Lung (tissue), 17 donors: ENCODE measurements at places on chromosomes 11 and 22.
A peak's percentile ranks its signal among the peaks of the same experiment; 100 is the strongest.

DNA sequence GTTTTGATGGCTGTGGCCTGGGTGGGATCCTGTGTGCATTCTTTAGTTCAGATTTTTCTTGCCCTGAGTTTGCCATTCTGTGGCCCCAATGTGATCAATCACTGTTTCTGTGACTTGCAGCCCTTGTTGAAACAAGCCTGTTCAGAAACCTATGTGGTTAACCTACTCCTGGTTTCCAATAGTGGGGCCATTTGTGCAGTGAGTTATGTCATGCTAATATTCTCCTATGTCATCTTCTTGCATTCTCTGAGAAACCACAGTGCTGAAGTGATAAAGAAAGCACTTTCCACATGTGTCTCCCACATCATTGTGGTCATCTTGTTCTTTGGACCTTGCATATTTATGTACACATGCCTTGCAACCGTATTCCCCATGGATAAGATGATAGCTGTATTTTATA lies 620 bp downstream of the OR4C16 start:
- no peak for DNase-seq

DNA sequence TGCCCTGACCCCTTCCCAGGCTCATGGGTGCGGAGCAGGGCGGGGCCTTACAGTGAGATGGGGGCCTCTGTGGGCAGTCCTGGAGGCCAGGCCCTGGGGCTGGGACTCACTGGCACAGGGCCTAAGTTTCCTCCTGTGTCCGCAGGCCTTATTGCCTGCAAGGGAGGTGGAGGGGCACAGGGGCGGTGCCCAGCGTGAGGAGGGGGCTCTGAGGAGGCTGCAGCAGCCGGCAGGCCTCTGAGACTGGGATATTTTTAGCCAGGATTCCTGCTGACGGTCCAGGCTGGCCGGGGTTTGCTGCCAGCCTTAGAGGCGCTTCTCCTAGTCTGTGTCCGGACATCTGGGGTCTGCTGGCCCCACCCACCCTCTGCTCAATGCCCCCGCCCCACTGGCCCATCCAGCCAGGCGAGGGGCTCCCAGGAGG lies 5.7 kb upstream of the RTN4R start:
- DNase-seq: peak; percentile 71

DNA sequence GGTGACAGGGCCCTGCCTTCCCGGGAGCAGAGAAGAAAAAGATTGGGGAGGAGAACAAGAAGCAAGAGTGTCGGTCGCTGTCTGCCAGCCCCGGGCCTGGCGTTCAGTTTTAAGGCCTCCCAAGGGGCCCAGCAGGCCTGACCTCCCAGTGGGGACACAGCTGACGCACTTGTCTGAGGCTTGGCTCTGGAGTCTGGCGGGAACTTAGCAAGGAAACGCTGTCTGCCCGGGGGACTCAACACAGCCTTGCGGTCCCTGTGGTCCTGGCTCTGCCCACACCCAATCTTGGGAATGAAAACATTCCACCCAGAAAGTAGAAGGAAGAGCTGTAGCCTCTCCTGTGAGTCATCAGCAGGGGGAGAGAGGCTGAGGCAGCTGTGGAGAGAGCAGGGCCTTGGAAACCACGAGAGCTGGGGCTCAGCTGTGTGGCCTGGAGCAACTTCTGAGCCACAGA lies 54.4 kb downstream of the TRAF6 start:
- peak; percentile 72 for DNase-seq

DNA sequence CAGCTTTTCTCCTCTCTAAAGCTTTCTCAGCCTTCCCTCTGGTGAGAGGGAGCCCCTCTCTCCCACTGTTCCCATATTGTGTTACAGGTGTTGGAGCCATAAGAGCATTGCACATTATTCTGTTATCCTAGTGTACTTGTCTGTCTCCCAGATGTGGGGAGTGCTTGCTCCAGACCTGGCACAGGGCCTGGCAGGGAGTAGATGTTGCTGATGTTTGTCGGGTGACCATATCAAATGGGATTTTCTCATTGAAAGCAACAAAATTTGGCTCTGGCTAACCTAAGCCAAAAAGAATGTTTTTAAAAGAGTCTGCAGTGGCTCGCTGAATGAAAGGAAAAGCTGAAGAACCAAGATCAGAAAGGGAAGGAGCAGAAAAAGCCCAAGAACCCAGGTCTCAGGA lies 41.1 kb downstream of the CYB5R2 start:
- no peak for DNase-seq

DNA sequence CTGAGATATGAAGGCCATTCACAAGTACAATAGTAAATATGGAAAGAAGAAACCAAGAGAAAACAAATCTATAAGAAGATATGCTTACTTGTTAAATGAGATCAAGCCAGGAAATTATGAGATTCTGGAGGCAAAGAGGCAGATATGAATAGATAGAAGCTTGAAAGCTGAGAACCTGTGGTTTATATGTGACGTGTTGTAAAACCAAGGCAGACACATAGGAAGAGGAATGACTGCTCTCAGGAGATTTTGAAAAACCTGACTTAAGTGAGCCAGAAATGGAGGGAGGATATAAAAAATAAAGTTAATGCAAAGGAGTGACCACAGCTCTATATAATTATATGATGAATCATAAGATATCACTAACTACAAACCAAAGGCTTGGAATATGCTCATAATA lies 1160.5 kb upstream of the CNTN5 start:
- DNase-seq: no peak

DNA sequence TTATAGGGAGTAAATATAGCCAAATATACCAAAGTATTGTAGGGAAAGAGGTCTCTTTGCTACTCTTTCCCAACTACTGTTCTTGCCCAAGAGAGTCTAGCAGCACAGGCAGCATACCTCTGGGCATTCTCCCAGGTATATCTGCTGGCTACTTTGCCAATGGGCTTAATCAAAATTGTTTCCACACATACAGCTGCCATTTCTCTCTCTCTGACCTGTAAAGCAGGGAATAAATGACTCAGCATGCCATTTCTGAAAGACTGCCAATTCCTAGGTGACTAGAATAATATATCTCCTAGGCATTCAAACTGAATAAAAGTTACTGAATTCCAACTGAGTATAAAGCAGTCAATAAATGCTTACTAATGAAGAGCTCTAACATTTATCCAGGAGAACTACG lies 44.6 kb downstream of the RDX start:
- DNase-seq: no peak

DNA sequence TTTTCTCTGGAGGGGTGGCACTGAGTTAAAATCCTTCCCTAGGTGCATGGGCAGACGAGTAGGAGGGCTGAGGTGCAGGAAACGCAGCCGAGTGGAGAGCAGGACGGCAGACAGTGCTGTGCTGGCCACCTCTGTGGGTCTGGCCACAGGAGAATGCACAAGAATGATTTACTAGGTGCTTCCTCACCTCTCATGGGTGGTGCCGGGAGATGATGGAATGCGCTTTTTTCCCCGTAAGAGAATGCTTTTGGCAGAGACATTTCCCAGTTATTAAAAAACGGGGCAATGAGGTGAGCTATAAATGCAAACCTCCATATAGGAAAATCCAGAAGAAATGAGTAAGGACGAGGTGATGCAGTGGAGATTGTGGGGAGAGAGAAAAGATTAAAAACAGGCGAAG lies 86.1 kb downstream of the ADAMTS15 start:
- no peak for DNase-seq

DNA sequence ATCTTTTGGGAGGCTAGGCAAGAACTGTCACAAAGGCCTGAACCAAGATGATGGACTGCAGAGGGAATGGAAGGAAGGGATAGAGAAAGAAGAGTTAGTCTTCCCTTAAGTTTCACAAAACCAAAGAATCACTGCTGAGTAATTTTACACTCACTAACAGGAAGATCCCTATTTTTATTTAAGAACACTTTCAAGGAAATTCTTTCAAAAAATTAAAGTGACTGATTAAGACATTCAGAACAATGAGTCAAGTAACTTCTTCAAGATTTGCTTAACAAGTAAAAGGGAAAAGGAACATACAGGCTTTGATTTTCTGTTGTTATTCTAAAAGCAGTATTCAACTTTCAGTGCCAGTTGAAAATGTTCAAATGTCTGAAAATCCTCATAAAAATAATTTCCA lies 3.1 kb downstream of the PITPNB start:
- no peak for DNase-seq

DNA sequence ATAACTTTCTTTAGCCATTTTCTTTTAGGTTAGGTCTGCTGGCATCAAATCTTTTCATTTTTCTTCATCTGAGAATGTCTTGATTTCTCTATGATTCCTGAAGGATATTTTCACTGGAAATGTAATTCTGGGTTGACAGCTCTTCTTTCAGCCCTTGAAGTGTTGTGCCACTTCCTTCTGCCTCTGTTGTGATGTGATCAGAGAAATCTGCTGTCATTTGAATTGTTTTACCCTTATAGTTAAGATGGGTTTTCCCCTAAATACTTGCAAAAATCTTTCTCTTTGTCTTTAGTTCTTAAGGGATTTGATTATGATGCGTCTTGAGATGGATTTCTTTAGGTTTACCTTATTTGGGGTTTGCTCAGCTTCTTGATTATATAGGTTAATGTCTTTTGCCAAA lies 23.0 kb downstream of the USP47 start:
- no peak for DNase-seq

DNA sequence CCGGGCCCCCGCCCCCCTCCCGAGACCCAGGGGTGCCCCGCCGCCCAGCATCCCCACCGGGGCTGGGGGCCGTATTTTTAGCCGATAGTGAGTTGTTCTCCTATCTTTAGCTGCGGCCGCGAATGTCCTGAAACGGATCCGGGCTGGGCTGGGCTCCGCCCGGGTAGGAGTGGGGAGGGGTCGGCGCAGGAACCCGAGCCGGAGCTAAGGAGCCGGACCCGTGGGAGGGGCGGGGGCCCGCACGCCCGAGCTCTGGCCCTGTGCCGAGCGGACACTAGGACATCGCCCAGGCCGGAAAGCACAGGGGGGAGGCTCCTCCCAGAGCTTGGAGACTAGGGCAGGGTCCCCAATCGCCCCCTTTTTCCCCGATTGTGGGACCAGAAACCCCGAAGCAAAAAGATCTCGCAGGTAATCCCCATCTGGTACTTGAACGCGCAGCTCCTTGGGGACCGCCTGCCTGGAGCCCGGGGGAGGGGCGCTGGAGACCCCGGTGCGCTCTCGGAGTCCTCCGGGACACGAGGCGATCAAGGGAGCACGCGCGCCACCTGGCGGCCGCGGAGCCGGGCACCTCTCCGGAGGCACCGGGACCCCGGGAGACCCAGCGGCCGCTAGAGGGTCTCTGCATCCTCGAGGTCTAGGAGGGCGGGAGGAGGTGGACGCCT lies 669 bp downstream of the CDC42EP2 start:
- DNase-seq: peak; percentile 92

DNA sequence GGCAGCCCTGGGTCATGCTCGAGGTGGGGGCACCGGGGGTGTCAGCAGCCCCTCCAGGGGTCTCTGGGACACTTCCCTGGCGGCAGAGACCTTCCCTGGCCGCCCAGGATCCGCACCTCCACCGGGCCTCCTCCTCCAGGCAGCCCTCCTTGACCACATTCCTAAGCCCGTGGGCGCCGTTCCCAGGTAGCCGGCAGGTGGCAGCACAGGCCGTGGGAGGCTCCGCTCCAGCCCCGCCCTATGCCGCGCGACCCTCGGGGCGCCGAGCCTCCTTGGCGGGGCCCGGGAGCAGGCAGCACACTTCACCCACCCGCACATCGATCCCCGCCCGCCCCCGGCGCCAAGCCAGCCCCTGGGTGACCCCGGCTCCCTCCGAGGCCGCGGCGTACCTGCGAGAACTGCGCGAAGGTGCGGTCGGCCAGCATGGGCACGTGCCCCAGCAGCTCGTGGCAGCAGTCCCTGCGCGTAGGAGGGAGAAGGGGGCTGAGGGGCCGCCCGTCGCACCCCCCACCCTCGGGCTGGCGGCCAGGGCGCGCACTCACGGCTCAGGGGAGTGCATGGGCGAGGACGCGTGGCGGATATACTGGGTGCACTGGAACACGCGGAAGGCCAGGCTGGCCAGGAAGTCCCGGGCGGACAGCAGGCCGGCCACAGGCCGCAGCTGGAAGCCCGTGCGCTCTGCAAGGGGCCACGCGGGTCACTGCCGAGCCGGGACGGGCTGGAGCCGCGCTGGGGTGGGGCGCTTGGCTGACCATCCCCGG lies 5.3 kb upstream of the INS start:
- peak; percentile 37 for DNase-seq

DNA sequence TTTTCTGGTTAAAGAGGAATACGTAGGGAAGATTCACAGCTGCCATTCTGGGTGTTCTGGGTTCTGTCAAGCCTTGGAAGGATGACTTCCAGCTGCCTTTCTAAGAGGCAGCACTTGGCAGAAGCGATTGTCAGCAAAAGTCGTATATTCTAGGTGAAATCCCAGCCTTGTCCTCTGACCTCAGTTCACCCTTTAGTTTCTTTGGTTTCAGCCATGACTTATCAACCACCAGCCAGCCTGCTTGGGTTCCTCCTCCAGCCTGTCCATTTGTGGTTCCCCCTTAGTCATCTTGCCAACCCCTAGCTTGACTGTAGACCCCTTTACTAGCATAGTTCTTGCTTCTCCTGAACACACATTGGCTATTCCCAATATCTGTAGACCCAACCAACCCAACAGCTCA lies 102.3 kb upstream of the CD44 start:
- DNase-seq: no peak

DNA sequence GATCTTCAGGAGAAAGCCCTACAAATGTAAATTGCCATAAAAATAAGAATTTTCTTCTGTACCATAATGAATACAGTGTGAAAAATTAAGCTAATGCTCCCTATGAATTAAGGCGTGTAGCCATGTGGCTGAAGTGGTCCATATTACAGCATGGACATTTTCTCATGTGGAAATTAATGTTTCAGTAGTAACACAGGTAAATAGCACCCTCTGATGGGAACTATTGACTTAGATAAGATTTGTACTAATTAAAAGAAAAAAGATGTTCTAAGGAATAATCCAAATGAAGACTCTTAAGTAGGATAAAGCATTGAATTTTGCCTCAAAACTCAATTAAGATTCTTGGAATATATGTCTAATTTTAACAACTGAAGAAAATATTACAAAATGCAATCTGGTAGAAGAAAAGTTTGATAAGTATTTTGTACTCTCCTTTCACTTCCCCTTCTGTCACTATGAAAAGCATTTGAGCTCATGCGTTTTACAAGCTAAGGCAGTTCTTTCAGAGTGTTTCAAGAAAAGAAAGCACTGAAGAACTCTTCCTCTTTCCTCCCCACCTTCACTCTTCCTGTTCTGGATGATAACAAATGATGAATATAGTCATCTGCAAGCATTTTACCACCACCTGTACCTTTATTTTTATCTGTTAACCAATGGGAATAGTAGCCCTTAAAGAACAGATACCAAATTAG lies 9.9 kb upstream of the OR8D2 start:
- no peak for DNase-seq
